Breast epithelium (tissue), 4 donors: ENCODE measurements at places on chromosomes 13 and 19. TPM values are rescaled to one million over a fixed set of nuclear protein-coding genes. Genes with fewer than 3 reads are reported as not detected.

- H3K27me3 ChIP-seq, result no peaks in the 10 kb centered on the region
- peaks cover 7% of the 10 kb centered on the region for H3K4me1 ChIP-seq
- peaks cover 9% of the 10 kb centered on the region for H3K36me3 ChIP-seq
Observed at GRCh38 chr19:3608750-3609322, 2.2 kb upstream of the TBXA2R start.

Gene ENOX1
- total RNA-seq, result 2.0 TPM

Gene C19orf67
- not detected for total RNA-seq

Gene DACH1
- 2.2 TPM for total RNA-seq

Gene ZNF844
- total RNA-seq, result 8.8 TPM

Gene PPM1N
- total RNA-seq, result 2.3 TPM

GRCh38 chr13:75514080-75514995 is 23.3 kb downstream of the COMMD6 start:
- no peak overlapping the region for H3K27ac ChIP-seq
- no peaks in the 10 kb centered on the region for H3K4me1 ChIP-seq
- no peaks in the 10 kb centered on the region for H3K36me3 ChIP-seq
- no peak for DNase-seq
- no peaks in the 10 kb centered on the region for H3K27me3 ChIP-seq

DNA sequence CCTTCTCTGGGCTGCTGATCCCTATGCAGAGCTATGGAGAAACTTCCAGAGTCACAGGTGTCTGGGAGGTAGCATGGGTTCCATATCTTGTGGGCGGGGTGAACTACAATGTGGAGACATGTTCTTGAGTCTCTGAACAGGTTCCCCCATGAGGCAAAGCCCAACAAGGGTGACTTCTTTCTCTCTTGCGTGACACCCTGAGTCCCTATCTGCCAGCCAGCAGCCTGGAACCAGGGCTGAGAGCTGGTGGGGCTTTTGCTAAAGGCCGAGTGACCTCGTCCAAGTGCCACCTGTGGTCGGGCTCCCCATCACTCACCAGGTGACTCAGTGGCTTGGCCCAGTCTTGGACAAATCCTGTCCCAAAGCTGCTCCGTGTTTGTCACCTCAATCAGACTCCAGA is 88.0 kb upstream of the ZNF536 start:
- no peak for DNase-seq
- H3K27me3 ChIP-seq, result no peaks in the 10 kb centered on the region

Gene IRGC
- not detected for total RNA-seq

Gene CPB2
- not detected for total RNA-seq

DNA sequence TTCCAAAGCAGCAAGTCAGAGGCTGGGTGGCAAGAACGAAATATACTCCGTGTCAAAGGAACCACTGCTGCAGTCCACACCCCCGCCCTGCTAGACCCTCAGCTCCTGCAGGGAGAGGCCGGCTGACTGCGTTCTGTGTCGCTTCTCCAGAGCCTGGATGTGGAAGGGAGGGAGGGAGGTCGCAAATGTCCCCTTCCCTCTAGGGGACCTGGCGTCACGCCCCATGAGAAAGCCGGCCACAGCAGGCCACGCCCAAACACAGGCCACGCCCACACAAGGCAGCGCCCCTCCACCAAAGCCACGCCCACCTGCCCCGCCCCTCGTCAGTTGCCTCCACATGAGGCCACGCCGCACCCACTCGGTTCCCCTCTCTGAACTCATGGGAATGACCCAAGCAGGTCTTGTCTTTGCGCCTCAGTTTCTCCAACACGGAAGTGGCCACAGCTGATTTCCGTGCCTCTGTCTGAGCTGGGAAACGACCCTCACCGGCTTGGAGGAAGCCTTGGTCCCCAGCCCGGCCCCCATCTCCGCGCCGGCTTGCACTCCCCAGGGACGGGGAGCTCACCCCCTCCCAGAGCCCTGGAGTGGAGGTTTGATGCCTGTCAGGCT is 38.4 kb upstream of the TCF3 start:
- peaks cover 3% of the 10 kb centered on the region for H3K27me3 ChIP-seq
- H3K4me1 ChIP-seq, result no peaks in the 10 kb centered on the region
- DNase-seq, result no peak
- no peak overlapping the region for H3K4me3 ChIP-seq

DNA sequence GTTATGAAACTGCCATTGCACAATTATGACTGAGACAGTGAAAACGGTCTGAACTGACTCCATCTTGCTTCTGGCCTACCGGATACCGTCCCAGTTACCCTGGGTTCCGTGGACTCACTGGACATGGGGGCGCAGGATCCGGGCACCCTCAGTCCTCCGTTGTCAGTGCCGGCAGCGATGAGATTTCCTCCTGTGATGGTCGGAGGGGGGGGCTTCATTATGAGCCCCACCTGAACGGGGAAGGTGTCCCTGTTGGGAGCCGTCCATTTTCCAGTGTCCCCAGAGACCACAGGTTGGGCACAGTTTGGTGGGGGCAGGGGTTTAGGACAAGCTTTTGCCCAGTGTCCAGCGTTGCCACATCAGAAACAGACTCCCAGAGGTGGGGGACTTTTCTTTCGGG is 23.4 kb downstream of the TMEM255B start:
- DNase-seq, result no peak
- H3K27me3 ChIP-seq, result peaks cover 8% of the 10 kb centered on the region
- H3K36me3 ChIP-seq, result no peaks in the 10 kb centered on the region
- no peak overlapping the region for H3K27ac ChIP-seq
